Articular chondrocyte of knee joint (primary cell): ENCODE measurements at places on chromosomes 1 and 21. TPM values are rescaled to one million over a fixed set of nuclear protein-coding genes. Genes with fewer than 3 reads are reported as not detected.

Gene FCGR1A
- total RNA-seq: not detected in 2 replicates

Gene GSTM5
- 7.8 and 9.1 TPM in 2 replicates for total RNA-seq

Gene KRTAP13-2
- total RNA-seq: not detected in 2 replicates

Gene CR1
- not detected in 2 replicates for total RNA-seq

Gene CXADR
- total RNA-seq: under 0.01 TPM in 1 of 2 replicates, not detected in the other

Gene SLFNL1
- total RNA-seq: 0.43 and 0.65 TPM in 2 replicates
